ENCODE measurements at places on chromosomes 4 and X.

- no peak for DNase-seq
Observed at GRCh38 chr4:80295336-80295735, 28.9 kb downstream of the FGF5 start.

DNA sequence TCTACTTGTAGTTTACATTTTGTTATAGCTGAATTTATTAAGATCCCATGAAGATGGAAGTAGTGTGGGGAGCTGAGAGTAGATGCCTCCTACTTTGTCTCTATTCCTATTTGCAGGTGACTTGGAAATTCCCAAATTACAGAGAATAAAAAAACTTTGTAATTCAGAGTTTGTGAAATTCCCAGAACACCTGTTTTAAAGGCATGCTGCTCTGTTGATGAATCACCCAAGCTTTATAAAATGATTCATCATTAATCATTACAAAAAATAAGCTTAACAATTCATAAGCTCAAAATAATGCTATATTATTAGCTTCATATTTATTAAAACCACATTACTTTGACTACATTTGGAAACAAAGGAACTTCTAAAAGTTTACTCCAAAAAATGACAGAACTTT, 856.3 kb downstream of the RPA4 start:
- no peak for DNase-seq

- DNase-seq, result no peak
Observed at GRCh38 chrX:2960861-2961515, 31.8 kb upstream of the ARSD start.

DNA sequence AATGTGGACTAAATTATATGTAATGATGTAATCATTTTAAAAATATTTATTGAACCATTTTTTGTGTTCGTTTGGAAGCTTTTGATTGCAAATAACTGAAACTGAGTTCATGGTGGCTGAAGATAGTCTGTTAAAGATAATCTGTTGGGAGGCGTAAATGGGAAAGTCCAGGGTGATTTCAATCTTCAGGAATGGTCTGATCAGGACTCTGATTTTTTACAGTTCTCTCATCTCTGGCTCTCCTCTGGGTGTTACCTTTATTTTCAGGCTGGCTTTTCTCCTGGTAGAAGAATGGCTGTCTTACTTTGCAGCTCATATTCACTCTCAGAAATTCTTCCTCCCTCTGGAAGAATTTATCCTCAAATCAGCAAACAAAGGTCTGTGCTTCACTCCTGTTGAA, 199.0 kb upstream of the LEF1 start:
- no peak for DNase-seq

- DNase-seq, result no peak
Observed at GRCh38 chr4:40228497-40229365, 31.9 kb downstream of the RHOH start.

DNA sequence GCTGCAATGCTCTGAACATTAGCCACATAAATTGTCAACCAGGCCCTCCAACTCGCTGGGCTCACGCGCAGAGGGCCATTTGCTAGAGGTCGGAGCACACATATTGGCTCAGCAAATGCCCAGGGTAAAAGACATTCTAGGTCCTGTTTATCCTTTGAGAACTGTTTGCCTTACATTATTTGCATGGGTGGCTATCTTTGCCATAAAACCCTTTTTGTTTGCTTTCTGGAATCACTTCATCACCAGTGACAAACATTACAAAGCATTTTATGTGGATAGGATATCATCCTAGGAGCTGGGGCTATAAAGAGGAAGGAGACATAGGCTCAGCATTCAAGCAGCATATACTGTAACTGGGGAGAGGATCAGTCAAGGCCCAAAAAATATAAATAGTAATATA, 149.2 kb upstream of the RAI2 start:
- no peak for DNase-seq

- no peak for DNase-seq
Observed at GRCh38 chrX:150565551-150565950, 2.9 kb upstream of the MTM1 start.

DNA sequence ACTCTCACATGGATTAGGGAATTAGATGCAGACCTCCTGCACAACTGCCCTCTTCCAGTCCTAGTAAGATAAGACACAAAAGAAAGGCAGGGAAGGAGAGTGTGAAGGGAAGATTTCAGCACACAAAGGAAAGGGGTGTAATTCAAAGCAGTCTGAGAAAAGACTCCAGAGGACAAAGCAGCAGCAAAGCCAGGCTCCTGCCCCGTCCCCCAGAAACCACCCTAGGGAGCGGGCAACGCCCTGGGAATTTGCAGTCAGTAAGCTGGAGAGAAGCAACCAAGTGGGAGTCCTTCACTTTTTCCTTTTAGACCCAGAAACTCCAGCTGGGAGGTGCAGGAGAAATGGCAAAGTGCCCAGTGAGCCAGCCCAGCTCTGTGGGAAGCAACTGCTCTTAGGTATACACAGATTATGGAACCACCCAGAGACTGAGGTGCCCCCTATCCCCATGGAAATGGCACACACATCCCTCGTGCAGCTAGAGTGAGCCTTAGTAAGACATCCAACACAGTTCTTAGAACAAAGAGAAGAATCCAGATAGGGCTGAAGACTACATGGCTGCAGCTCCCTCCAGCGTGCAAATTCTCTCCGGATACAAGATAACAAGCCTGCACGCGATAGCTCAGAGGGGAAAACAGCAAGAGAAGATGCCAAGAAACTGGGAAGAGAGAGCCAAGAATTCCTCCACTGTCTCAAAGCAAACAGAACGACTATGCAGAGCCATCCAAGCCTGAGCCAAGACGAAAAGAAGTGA, 26.5 kb upstream of the IRAK1 start:
- no peak for DNase-seq

DNA sequence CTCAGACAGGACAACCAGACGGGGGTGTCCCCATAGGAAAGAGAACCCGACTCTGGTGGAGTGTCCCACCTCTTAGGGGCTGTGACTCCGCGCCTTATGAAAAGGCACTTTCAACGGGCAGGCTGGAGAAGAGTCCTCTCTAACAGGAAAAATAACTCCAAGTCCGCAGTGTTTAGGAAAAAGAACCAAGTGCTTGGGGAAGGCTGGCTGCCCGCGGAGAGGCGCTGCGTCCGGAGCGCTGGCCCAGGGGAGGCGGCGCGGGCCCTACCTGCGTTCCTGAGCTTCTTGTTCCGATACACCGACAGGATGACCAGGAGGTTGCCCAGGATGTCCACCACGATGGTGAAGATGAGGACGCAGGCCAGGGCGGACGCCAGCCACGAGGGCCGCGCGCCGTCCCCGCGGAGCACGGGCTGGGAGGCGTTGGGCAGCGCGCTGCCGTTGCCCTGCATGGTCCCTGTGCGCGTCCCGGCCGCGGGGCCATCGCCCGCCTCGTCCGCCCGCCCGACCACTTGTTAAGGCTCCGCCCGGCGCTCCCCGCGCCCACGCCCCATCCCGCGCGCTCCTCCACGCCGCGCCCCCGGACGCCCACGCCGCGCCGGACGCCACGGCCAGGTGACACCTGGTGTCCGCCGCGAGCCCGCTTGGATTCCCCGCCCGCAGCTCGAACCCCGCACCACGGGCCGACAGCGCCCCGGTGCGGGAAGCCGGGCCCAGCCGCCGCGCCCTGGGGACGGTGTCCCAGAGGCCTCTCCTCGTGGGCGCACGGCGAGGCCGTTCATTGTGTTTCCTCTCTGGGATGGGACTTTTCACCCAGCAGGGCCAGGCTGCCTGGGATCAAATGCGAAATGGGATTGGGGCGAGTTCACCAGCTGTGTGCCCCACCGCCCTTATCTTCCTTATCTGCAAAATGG, at the start of gene MTNR1A:
Gene MTNR1A (minus strand): TSS at position 654 of the 914 bp plus-strand sequence. CDS start 202 bp downstream, at position 452.
- DNase-seq, result no peak

DNA sequence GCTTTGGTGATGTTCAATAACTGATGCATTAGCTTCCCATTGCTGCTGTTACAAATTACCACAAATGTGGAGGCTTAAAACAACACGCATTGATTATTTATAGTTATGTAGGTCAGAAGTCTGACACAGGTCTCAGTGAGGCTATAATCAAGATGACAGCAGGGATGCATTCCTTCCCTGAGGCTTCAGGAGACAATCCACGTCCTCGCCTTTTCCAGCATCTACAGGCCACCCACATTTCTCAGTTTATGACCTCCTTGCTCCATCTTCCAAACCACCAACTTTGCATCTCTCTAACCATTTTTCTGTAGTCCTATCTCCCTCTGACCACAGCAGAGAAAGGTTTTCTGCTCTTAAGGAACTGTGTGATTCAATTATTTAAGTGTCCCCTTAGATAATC, 92.5 kb downstream of the GASK1B start:
- DNase-seq, result no peak

DNA sequence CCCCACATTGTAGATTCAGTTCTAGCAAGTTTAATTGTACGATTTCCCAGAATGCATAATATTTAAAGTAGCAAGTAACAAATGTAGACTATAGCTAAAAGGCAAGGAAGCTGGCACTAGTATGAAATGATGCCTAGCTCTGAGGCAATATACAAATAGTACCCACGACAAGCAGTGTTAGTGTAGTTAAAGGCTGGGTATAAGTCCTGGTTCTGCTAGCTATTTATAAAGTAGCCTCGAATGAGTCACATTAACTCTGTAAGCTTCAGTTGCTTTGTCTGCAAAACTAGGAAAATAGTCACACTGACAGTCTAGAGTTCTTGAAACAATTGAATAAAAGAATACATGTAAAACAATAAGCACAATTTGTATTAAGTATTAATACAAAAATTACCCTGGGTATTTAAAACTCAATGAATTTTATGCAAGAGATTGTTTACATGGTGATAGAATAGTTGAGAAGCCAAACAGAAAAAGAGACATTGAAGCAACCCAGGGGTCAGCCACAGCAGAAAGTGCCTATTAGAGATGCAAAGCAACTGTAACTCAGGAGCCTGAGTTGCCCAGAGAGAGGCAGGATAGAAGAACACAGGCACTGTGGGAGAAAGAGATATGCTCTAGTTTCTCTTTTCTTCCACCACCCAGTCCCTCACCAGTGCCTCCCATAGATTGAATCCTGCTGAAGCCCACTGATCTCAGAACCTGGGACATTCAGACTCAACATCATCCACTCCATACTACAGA, 949.0 kb downstream of the C4orf33 start:
- no peak for DNase-seq

DNA sequence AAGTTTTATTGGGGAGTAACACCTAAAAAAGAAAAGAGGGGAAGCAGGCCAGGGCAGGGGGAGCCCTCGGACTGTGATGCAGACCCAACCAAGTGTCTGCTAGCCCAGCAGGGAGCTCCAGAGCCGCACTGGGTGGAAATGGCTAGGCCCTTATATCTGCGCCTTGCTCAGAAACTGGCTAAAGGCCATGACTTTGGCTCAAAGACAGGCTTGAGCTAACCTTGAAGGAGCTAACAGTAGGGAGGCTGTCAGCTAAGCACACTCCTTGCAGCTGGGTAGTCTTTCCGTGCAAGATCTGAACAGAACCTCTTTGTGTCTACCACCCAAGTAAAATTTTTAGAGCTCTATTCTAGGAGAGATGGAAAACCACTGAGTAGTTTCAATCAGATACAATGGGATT, 43.0 kb downstream of the SEPSECS start:
- no peak for DNase-seq

GRCh38 chr4:59122626-59123025, 2012.4 kb upstream of the IGFBP7 start:
- DNase-seq, result no peak

DNA sequence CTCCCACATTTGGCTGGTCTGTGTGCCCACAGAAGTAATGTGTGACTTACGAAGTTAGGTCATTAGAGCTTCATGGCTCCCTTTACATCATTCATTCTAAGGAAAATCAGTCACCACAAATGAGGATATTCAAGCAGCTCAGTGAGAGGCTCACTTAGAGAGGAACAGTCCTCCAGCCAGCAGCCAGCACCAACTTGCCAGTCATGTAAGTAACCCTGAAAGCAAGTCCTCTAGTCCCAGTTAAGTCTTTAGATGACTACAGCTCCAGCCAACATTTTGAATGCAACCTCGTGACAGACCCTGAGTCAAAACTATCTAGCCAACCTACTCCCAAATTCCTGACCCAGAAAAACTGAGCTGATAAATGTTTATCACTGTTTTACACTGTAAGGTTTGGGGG, 71.3 kb downstream of the LRBA start:
- DNase-seq, result no peak

DNA sequence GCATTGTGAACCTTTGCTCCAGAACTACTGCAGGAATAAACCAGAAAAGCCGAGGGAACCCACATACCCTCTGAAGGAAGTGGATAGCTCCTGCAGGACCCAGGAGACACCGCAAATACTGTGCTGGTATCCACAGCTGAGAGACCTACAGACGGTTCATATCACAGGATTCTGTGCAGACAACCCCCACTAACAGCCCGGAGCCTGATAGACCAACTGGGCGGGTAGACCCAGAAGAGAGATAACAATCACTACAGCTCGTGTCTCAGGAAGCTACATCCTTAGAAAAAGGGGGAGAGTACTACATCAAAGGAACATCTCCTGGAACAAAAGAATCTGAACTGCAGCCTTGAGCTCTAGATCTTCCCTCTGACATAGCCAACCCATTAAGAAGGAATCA, 150.8 kb downstream of the FRAS1 start:
- no peak for DNase-seq

DNA sequence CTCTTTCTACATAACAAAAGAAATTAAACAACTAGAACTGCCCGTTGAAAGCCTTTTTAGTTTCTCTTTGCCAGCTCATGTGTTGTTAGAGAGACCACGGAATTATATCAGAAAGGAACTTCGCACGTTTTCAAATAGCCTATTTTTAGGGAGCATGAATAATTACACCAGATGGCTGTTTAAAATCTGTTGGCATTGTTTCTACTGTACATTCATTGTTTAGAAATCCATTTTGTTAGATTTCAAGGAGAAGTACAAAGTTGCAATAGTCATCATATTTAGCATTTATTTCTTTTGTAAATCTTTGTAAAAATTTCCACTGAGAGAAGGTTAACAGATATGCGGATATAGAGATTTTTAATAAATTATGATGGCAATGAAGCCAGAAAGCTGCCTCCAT, 403.0 kb upstream of the HS3ST1 start:
- no peak for DNase-seq

Data from MV-4-11 (cell line).